ENCODE measurements at places on chromosomes 11 and 22.

DNA sequence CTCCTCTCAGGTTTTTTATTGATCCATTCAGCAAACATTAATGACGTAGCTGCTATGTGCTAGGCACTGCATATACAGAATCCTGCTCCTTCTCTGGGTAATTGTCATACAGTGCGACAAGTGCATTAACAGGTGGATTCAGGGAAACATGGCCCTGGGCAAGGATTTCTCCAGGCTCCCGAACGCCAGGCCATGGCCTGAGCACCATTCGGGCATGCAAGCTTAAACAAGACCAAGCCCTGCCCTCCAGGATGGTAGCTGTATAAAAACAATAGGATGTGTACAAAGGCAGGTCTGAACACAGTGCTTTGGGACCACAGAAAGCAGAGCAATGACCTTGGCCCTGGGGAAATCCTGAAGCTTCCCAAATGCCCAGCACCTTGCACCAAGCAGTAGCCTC is 9.1 kb upstream of the SYT7 start:
- no peak for DNase-seq

- DNase-seq = no peak
These were observed 198.4 kb upstream of the SESN3 start for GRCh38 chr11:95429376-95429907.

DNA sequence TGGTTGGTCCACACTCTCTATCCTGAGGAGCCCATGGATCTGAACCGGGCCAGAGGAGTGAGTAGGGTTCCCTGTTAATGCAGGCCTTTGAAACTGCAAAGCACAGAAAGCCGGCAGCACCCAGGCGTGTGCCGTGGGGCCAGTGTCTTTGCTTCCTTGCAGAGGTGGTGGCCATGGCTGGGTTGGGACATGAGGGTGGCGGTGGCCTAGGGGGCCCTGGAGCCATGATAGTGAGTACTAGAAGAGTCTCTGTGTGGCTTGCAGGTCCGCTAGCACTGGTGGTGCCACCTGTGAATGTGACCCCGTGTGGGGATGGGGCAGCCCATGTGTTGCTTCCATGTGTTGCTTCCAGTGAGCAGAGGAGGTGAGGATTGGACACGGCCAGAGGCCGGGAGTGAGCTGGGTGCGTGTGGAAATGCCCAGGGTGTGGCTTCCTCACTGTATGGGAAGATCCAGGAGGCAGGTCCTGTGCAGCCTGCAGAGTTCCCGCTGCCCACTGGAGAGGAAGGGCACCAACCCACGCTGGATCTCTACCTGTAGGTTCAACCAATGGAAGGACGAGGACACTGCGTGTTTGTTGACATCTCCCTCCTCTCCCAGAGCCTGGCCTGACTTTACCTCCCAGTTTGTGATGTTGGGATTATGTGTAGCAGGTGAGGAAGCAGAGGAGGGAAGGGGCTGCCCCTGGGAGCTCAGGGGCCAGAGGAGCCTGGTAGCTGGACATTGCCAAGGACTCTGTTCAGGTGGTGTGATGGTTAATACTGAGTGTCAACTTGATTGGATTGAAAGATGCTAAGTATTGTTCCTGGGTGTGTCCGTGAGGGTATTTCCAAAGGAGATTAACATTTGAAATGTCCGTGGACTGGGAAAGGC is 796.6 kb downstream of the TBC1D22A start:
- DNase-seq = no peak

DNA sequence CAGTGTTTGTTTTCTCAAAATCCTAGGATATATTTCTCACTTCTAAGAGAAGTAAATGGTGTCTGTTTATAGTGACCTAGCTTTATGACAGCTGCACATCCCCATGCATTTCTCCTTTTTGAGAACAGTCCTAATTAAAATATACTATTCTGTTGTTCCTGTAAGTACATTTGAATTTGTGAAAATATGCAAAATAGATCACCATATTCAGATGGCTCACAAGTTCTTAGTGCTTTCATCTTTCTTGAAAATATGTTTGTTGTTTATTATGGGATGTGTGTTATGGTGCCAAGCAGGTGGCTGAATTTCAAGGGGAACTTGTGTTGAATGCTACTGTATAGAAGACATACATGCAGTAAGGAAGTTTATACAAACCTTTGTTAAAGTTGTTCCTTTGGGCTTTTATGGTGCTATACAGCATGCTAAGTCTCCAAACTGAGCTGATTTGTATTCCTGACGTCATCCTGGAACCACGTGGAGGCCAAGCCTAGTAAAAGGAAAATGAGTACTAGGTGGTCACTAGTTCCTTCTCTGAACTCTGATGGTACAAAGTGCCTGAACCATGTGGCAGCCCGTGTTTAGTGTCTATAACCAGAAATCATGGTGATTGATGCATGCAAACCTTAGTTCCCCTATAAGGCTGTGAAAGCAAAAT is 7.8 kb upstream of the VSTM5 start:
- no peak for DNase-seq

GRCh38 chr11:118522571-118523072 is 4.7 kb upstream of the TTC36 start:
- no peak for DNase-seq

DNA sequence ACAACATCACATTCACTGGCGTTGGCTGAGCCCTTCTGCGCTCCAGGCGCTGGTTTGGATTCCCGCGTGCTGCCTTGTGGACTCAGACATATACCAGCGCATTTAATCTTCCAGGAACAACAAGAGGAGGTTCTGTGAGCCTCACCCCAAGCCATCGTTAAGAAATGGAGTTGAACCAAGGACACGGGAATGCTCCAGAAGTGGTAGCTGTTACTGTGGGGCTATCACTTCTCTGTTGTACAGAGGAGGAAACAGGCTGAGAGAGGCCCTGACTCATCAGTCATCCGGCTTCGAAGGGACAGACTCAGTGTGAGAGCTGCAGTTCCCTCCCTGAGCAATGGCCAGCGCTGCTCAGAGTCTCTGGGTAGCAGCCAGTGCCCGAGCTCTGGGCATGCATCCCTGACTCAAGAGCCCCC is 291.3 kb downstream of the TBC1D22A start:
- no peak for DNase-seq

- no peak for DNase-seq
These were observed 14.6 kb downstream of the CCDC83 start for GRCh38 chr11:85869781-85870180.

- no peak for DNase-seq
These were observed 467.0 kb downstream of the LUZP2 start for GRCh38 chr11:24963852-24964251.

DNA sequence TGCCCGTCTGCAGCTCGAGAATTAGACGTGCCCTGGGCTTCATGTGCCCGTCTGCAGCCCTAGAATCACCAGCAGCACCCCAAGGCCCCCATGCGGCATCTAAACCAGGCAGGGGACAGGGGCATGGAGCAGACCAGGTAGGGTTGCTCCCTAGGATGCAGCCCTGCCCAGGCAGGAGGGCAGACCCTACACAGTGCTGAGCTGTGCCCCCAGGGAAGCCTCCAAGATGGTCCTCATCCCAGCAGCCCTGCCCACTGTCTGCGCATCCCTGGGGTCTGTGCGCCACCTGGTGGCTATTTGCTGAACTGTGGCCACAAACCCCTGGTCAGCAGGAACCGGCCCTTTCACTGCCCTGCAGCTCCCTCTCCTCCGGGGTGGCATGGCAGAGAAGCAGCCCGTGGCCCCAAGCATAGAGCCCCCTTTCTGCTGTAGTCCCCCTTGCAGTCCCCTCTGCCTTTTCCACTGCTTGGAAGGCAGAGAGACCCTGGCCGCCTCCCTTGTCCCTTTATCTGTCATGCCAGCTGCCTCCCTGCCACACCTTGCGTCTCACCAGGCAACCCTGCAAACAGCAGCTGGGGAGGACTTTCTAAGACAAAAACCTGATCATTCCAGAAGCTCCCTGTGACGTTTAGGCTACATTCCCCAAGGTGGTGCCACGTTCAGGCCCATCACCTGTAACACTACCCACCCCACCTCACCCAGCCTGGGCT is 86.6 kb downstream of the KCNQ1 start:
- peak; percentile 91 for DNase-seq

DNA sequence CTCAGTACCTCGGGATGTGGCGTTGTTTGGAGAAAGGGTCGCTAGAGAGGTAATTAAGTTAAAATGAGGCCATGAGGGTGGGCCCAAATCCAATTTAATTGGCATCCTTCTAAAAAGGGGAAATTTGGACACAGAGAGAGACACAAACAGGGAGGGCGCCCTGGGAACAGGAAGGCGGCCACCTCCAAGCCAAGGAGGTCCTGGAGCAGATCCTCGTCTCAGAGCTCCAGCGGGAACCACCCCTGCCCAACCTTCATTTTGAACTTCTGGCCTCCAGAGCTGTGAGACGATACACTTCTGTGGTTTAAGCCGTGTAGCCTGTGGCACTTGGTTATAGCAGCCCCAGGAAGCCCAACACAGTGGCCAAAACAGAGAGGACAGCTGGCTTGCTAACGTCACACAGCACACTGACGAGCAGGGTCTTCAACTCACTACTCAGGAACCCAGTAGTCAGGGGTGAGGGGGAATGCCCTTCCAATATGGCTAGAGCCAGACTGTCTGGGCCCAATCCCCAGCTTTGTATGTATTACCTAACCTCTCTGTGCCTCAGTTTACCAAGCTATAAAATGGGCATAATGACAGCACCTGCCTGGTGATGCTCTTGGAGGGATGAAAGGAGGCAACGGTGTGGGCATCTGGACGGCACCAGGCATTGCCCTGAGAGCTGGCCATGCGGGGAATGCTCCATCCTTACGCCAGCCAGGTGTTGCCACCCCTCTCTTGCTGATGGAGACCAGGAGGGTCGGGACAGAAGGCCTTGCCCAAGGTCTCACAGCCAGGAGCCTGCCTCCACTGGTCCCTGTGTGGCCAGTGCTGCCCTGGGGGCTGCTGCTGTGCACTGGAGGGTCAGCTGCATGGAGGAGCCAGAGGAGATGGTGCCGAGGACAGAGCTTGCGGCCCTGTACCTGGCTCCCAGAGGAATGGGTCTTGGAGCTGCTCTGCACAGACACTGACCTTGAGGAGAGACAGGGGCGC is 53.3 kb upstream of the LINC01488 start:
- peak; percentile 62 for DNase-seq

GRCh38 chr11:60797846-60798630 is 12.9 kb downstream of the MS4A10 start:
- DNase-seq = peak; percentile 61

DNA sequence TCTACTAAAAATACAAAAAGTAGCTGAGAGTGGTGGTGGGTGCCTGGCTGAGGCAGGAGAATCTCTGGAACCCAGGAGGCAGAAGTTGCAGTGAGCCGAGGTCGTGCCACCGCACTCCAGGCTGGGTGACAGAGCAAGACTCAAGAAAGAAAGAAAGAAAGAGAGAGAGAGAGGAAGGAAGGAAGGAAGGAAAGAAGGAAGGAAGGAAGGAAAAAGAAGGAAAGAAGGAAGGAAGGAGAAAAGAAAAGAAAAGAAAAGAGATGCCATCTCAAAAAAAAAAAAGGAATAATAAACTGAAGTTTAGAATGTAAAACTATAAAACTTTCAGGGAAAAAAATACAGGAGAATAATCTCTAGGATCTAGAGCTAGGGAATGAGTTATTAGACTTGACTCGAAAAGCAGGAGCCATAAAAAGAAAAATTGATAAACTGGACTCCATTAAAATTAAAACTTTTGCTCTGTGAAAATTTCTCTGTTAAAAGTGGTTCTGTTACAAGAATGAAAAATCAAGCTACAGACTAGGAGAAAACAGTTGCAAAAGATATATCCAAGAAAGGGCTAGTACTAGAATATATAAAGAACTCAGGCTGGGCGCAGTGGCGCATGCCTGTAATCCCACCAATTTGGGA is 13.4 kb upstream of the SEPTIN5 start:
- peak; percentile 46 for DNase-seq

- no peak for DNase-seq
These were observed 42.1 kb downstream of the CADM1 start for GRCh38 chr11:115462004-115462541.

DNA sequence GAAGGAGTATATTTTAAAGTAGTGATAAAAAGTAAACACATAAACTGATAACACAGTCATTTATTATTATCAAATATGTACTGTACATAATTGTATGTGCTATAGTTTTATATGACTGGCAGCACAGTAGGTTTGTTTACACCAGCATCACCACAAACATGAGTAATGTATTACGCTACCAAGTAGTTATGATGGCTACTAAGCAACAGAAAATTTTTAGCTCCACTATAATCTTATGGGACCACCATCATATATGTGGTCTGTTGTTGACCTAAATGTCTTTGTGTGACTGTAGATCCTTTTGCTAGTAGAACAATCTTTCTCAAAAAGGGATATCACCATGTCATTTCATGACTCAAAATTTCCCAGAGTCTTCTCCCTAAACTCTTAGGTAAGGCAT is 93.5 kb downstream of the LARGE2 start:
- no peak for DNase-seq

- peak; percentile 76 for DNase-seq
These were observed 33.7 kb downstream of the IGF2 start for GRCh38 chr11:2105511-2105910.

DNA sequence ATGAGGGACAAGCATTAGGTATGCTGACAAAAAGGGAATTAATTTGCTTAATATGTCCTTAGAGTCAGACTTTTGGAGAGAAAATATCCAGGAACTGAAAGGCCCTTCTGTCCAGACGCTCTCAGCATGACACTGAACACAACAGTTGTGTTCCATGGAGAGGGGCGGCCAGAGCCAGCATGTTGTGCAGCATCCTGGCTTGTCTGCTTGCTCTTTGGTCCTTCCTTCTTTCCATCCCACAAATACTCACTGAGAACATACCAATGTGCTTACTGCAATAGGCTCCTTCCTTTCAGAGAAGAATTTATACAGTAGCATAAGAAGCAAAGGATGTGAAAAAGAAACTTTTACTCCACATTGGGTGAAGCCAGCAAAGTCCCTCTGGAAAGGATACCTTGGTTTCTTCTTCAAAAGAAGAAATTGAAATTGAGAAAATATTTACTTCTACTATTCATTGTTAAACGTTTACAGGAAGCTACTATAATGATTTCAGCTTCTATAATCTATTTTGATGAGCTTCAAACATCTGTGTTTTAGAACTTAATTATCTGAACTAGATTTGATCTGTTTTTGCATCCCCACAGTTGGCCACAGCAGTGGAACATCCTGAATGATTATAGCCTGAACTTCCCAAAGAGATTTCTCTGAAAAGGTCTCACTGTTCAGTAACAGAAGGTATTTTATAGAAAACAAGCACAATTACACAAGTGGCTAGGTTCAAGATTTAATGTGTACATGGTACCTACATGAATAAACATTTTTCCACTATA is 304.1 kb upstream of the PITPNB start:
- no peak for DNase-seq

DNA sequence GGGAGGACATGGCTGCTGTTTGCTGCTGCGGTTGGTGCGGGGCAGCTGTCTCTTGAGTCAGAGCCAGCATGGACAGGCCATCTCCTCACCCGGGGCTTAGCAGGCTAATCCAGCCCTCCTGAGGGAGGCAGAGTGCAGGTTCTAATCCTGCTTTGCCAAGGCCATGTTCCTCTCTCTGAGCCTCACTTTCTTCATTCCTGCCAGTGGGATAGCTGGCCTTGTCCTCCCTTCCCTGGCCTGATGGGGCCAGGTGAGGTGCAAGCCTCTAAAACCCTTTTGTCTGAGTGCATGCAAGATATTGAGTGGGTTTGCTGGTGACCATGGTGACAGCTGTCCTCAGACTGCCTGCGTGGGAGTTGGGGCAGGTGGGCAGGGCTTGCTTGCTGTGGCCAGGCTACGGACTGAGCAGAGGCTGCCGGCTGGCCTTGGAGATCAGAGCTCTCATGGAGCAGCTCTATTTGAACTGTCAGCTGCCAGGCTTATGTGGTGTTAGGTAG is 3.6 kb downstream of the USP35 start:
- no peak for DNase-seq
